ENCODE measurements at places on chromosomes 6 and 20.

DNA sequence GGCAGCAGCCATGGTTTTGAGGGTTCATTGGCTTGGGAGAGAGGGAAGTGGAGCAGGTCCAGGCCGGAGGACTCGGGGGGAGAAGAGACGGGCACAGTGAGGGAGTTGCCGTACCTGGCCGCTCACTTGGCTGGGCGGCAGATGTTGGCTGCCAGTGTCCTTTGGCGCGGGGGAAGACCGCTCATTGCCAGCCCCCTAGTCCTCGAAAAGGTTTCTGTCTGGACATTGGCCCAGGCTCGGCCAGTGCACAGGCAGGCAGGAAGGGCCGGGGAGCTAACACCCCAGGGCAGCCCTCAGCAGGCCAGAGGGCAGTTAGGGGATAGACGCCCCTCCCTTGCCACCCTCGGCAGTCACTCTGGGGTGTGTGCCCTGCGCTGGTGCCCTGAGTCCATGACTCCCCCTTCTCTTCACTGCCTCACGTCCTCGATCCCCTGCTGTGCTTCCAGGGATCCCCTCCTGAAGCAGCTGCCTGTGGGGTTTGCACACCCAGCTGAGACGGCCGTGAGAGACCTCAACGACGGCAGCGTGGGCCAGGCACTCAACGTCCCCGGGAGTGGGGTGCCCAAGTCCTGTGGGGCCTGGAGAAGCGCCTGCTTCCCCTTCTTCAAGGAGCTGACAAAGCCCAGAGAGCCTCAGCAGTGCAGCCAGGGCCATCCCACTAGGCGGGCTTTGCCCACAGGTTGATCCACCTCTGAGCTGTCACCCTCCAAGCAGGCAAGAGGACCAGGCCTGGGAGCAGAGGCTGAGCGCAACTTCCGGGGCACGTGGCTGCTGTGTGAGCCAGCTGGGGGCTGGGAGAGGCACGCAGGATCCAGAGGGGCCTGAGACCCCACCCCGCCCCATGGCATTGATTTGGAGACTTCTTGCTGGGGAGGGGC lies 20.4 kb downstream of the RBM38 start:
- no peak for DNase-seq

DNA sequence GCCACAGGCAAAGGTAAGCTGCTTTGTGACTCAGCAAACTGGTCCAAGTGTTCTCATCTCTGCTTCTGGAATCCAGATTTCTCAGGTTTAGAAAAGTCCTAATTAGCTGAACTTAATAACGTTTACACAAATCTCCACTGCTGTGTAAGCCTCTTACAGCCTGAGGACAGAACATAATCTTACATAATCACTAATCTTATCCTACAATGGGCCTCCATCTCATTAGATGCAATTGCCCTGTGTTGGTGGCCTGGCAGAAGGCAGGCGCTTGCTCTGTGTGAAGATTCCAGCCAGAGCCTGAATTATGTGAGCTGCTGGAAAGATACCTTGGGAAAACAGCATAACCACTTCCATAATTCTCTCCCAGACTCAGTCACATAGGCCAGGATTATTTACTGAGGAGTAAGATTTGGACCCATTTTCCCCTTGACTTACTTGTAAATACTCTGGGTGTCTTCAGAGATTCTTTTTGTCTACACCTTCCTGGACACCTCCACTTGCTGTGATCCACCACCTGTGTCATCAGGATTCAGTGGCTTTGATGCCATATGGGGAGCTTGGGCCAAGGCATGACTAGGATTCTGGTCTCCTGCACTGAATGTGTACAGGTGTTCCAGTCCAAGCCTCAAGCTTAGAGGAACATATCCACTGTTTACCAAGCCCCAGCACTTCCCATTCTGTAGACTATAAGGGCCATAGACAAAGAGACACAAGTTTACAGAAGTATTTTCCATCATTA lies 104.4 kb downstream of the C6orf118 start:
- DNase-seq: no peak

DNA sequence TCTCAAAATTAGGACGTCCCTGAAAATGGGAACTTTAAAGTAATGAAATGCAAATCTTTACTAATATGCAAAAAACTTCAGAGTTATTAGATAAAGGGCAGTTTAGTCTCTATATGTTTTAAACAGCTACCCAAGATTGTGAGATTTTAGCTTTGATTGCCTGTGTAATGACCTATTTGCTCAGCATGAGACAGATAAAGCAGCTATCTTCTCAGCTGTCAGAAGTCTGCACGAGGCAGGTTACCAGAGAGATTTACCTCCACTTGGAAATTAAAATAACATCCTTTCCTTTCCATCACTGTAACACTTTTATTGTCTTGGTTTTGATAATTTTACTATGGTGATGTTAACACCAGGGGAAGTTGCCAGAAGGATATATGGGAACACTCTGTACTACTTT lies 436.6 kb upstream of the OPRM1 start:
- DNase-seq: no peak

GRCh38 chr6:28771401-28772267 lies 152.2 kb downstream of the TRIM27 start:
- no peak for DNase-seq

DNA sequence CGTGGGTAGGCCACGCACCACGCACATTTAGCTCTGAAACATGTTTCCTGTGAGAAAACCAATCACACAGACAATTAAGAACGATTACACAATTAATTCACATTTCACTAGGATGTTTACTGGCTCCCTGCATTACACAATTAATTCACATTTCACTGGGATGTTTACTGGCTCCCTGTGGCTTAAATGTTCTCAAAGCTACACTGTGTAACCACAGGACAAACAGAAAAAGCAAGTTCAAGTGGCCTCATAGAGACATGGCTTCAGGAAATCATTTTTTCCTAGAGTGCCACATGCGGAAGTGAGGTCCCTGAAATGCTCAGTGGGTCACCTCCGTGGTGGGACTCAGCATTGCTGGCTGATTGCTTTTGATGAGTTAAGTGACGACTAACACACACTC lies 61.7 kb upstream of the XRN2 start:
- DNase-seq: no peak

- DNase-seq: no peak
These were observed 1.3 kb downstream of the RNF146 start for GRCh38 chr6:127267646-127268625.

DNA sequence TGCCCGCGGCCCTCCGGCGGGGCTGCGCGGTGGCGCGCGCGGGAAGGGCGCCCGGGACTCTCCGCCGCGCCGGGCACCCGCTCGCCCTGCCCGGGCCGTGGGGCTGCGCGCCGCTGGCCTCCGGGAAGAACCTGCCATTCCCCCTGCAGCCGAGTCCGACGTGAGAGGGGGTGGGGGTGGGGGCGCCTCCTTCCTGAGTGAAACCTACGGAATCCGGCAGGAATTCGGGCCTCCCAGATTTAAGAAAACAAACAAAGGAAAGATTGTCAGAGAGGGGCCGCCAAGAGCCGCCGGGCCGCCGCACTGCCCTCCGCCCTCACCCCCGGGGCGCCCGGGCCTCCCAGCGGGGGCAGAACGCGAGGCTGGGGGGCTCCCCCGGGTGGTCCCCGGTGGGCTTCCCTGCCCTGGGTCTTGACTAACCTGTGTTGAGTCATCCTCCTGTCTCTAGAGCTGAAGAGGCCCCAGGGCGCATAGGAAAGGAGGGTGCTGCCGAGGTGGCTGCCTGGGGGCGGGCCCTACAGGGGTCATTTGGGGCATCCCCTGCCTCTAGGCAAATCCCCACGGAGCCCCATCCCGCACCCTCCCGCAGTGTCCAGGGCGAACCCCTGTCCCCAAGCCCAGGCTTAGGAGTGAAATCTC lies 42.2 kb upstream of the FOXP4 start:
- no peak for DNase-seq

DNA sequence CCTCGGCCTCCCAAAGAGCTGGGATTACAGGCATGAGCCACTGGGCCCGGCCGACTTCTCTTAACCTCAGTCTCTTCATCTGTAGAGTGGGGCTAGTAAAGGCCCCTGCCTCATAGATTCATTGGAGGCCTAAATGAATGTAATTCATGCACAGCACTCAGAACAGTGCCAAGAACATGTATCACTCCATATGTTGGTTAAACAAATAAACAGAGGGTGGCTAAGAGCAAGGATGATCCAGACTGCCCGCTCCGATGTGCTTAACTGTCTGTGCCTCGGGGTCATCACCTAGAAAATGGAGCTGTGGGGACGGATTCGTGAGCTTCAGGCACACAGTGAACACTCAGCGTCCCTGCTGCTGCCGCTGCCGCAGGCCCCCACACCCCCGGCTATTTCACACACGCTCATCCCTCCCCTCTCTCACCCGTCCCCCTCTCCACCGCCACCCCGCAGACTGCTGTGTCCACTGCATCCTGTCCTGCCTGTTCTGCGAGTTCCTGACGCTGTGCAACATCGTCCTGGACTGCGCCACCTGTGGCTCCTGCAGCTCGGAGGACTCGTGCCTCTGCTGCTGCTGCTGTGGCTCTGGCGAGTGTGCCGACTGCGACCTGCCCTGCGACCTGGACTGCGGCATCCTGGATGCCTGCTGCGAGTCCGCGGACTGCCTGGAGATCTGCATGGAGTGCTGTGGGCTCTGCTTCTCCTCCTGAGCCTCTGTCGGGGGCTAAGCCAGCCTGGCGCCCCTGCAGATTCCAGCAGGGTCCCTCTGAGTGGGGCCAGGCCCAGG lies 14.8 kb downstream of the MDFI start:
- DNase-seq: no peak

- DNase-seq: no peak
These were observed 13.4 kb upstream of the BTN3A2 start for GRCh38 chr6:26351544-26351953.

GRCh38 chr6:154885214-154885613 lies 109.9 kb upstream of the TIAM2 start:
- DNase-seq: no peak

DNA sequence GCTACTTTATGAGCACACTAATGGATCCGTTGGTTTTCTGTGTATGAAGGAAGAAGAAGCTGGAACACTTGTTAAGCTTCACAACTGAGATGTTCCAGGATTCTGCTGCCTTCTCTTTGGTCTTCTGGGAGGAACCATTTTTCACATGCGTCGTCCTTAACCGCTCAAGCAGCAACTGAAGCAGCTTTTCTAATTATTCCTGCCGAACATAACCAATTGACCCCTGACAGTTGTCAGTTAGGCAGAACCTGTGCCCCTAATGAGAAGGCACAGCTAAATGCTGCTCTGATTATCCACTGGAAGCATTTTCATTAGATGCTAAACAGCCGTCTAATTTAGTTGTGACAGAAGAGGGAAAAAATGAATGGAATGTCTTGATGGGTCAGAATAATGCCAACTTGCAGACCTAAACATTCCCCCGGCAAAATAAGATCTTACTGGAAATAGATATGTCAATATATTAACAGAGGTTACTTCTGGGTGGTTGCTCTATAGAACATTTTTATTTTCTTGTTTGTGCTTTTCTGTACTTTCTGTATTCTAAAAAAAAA lies 85.0 kb upstream of the SMLR1 start:
- DNase-seq: no peak

GRCh38 chr6:14598017-14598864 lies 480.7 kb downstream of the CD83 start:
- DNase-seq: no peak

GRCh38 chr20:40463171-40463570 lies 225.9 kb downstream of the MAFB start:
- DNase-seq: no peak

DNA sequence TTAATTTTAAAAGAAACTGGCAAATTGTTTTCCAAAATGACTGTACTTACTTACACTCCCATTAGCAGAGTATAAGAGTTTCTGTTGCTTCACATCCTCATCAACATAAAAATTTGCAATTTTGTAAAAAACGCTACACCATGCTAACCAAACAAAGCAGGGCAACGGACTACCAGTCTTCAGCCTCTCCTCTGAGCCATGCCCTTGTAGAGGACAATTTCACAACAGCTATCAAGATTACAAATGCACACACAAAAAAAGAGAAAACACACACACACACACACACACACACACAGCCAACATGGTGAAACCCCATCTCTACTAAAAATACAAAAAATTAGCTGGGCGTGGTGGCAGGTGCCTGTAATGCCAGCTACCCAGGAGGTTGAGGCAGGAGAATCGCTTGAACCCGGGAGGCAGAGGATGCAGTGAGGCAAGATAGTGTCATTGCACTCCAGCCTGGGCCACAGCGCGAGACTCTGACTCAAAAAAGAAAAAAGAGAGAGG lies 4.1 kb upstream of the ADISSP start:
- no peak for DNase-seq

DNA sequence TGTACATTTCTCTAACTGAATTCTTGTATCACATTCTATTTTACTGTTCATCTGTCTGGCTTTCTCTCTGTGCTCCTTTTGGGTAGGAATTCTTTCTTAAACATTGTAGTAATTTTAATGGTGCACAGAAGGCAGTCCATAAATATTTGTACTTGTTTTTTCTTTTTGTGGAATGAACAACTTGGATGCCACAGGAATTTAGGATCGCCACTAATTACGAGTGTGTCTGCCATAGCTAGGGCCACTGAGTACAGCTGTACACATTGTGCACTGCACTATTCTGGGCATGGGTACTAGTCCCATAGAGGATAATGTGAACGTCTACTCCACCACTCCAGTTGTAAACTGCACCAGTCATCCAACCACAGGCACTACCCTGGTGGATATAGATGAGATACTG lies 39.3 kb upstream of the TMEM200A start:
- DNase-seq: no peak

- no peak for DNase-seq
These were observed 100.5 kb upstream of the SUPT3H start for GRCh38 chr6:45478240-45478639.

- DNase-seq: no peak
These were observed 591 bp downstream of the VWA7 start for GRCh38 chr6:31776485-31776988.
